ENCODE measurements at places on chromosomes 2 and 18.

- DNase-seq = no peak
These were observed 277.9 kb upstream of the HS6ST1 start for GRCh38 chr2:128596396-128597120.

- DNase-seq = no peak
These were observed 37.4 kb downstream of the NCKAP1 start for GRCh38 chr2:183000846-183001245.

DNA sequence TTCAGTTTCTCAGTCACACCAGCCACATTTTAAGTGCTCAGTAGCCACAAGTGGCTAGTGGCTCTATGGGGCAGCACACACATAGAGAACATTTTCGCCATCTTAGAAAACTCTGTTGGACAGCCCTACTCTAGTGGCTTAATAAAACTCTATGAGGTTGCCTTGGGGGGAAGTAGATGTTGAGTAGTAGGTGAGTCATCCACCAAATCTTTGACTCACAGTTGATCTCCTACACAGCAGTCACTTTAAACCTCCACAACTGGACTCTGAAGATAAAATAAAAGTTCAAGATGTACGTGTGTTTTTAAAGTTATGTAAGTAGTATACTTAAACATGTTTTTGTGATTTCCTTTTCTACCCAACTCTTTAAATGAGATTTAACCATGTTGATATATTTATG is 379.0 kb downstream of the SETBP1 start:
- DNase-seq = peak; percentile 84

GRCh38 chr2:71528131-71528591 is 74.8 kb downstream of the DYSF start:
- DNase-seq = no peak

DNA sequence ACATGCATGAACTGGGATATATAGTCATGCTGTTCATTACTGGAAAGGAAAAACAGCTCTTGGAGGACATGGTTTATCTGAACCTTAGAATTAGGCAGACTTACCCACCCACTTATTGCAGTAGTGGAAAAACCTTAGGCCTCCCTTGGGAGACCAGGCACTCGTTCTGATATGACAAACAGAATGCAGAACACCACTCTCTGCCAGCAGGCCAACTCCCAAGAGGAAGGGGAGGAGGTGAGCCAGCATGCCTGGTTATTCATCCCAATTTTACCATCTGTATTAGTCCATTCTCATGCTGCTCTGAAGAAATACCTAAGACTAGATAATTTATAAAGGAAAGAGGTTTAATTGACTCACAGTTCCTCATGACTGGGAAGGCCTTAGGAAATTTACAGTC is 17.5 kb downstream of the C18orf63 start:
- no peak for DNase-seq

- peak; percentile 61 for DNase-seq
These were observed 3.5 kb downstream of the NDUFA10 start for GRCh38 chr2:240021488-240022104.

GRCh38 chr2:176544991-176545956 is 276.0 kb downstream of the MTX2 start:
- DNase-seq = peak; percentile 28

Measured in EH (cell line).